ENCODE measurements at places on chromosomes 1 and 21. TPM values are rescaled to one million over a fixed set of nuclear protein-coding genes. Genes with fewer than 3 reads are reported as not detected.

DNA sequence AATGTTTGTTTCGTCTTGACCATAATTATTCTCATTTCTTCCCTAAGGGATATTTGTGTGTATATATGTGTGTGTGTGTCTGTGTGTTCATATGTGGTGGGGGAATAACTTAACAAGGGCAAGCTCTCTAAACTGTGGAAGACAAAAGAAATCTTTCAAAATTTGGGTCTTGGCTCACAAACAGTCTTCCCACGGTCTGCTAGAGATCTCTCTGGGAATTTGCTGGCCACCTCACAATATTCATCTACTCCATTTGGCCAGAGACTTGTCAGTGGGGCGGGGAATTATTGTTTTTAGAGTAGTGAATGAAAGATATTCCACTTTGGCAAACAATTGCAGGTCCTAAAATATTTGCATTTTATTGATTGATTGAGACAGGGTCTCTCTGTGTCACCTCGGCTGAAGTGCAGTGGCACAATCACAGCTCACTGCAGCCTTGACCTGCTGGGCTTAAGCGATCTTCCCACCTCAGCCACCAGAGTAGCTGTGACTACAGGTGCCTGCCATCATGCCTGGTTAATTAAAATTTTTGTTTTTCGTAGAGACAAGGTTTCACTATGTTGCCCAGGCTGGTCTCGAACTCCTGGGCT, 8.0 kb upstream of the EIF2B3 start:
- DNase-seq = no peak

- no peak for DNase-seq
Observed at GRCh38 chr1:176462674-176463378, at the start of gene PAPPA2. Gene PAPPA2, plus strand, starts transcription at chr1:176463175. Its CDS starts 93,148 bp downstream, at chr1:176556323.

GRCh38 chr1:54405898-54406293, 298 bp downstream of the SSBP3 start:
- DNase-seq = no peak

DNA sequence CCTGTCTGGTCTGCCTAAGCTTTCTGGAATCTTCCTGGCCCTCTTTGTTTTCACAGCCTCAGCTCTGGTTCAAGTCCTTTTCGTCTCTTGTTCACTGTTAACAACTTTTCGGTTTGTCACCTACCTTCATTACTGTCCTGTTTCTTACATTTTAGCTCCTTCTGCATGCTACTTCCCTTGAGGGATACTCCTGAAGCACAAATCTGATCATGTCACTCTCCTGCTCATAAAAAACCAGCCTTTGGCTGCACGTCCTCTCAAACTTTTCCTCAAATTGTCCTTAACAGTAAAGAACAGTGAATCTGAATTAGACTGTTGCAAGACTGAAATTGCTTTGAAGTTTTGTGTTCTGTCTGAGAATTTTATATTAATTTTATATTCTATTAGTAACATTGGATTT, 3.3 kb downstream of the RAVER2 start:
- no peak for DNase-seq

DNA sequence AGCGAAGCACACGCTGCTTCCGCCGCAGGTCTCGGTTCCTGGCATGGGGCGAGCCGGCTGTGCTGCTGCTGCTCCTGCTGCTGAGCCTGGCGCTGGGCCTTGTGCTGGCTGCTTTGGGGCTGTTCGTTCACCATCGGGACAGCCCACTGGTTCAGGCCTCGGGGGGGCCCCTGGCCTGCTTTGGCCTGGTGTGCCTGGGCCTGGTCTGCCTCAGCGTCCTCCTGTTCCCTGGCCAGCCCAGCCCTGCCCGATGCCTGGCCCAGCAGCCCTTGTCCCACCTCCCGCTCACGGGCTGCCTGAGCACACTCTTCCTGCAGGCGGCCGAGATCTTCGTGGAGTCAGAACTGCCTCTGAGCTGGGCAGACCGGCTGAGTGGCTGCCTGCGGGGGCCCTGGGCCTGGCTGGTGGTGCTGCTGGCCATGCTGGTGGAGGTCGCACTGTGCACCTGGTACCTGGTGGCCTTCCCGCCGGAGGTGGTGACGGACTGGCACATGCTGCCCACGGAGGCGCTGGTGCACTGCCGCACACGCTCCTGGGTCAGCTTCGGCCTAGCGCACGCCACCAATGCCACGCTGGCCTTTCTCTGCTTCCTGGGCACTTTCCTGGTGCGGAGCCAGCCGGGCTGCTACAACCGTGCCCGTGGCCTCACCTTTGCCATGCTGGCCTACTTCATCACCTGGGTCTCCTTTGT, 2.6 kb downstream of the TAS1R3 start:
- DNase-seq = no peak

The ROR1 gene
- total RNA-seq = 63.8 TPM

DNA sequence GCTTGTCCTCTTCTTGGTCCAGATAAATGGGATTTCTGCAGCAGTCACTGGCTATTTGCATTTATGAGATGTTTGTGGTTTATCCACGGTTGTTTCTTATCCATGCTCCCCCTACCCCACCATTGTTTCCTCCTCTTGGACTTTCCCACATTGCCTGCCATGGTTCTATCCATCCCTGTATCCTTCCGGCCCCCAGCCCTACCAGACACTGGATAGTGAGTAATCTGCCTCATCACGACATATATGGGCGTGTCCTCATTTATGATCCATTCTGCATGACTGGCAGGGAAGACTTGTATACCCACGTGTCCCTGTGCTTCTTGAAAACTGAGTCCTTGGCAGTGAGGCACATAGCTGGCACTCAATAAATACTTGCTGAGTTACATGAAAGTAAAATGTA, 40.1 kb downstream of the CACNA1S start:
- DNase-seq = no peak

DNA sequence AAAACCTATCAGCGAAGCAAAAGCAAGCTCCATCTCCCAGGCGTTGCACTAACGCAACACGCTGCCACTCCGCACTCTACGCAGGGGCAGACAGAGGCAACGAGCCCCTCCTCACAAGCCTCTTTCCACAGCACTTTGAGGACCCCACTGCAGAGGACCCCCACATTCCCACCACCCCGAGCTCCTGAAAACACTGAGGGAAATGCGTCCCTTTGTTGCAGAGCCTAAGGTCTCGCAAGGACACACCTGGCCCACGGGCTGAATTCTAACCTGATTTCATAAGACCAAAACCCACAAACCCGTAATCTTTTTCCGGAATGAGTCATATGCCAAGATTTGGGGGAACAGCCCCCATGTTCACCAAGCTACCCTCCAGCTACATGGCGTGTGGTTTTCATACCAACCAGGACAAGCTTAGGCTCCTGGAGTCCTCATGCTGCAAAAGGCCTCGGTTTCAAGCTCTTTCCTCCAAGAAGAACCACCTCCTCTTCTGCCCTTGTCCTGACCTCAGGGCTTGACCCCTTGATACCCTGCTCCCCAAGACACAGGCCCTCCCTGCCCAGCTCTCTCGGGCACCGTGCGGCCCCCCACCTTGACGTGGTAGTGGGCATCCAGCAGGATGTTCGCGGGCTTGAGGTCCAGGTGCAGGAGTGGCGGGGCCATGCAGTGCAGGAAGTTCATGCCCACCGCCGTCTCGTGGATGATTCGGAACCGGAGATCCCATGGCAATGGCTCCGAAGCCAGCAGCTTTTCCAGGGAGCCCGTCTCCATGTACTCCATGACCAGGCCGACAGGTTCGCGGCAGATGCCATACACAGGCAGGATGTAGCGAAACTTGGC, 10.7 kb downstream of the RIPK4 start:
- no peak for DNase-seq

DNA sequence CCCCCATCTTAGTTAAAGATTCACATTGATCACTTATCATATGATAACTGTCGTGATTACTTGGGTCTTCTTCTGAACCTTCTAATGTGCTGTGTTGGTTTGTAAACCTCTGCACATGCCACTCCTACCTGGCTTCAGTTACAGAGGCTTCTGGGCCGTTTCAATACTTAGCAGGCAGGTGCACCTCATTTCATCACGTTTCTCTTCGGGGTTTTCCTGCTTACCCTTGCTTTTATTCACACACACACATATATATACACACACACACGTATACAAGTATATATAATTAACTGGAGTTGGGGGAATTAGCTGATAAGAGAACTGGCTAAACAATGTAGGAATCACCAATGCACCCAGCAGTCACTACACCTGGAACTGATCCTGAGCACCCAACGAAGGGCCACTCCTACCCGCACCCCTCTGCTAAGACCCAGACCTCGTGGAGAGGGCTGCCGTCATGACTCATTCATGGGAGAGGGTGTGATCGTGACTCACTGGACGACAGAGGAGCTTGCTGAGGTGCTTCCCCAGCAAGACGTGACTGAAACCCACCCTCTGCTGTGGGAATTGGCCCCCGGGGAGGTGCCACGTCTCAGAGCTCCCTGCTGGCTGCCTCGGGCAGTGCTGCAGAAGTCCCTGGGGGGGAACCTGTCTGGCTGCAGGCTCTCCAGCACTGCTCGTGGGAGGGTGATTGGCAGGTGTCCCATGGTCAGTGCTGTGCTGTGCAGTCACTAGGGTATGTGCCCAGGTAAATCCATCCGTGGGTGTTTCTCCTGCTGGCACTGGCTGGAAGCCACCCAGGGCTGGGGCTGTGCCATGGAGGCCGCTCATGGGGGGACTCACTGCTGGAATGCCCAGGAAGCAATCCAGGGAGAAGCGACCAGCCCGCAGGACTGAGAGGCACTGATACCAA, 166.6 kb downstream of the DYRK1A start:
- no peak for DNase-seq

DNA sequence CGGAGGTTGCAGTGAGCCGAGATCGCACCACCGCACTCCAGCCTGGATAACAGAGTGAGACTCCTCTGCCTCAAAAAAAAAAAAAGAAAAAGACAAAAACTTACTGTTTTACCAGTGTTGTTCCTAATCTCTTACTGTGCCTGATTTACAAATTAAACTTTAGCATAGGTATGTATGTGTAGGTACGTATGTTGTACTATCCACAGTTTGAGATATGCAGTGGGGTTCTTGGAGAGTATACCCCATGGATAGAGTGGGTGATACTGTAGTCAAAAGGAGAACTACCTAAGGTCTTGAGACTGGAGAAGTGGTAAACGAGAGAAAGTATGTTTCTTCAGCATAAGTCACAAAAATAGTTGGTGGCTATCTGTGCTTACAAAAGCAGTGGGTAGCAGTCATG, 38.6 kb downstream of the RNF11 start:
- DNase-seq = no peak

GRCh38 chr1:35454616-35455015, 102.6 kb downstream of the KIAA0319L start:
- no peak for DNase-seq

The OR2T35 gene
- not detected for total RNA-seq

The SPATA45 gene
- total RNA-seq = not detected

The SYPL2 gene
- total RNA-seq = 0.95 TPM

GRCh38 chr1:157056269-157056668, 10.7 kb upstream of the ARHGEF11 start:
- DNase-seq = no peak

GRCh38 chr21:38577887-38578286, 79.6 kb upstream of the ERG start:
- DNase-seq = no peak

DNA sequence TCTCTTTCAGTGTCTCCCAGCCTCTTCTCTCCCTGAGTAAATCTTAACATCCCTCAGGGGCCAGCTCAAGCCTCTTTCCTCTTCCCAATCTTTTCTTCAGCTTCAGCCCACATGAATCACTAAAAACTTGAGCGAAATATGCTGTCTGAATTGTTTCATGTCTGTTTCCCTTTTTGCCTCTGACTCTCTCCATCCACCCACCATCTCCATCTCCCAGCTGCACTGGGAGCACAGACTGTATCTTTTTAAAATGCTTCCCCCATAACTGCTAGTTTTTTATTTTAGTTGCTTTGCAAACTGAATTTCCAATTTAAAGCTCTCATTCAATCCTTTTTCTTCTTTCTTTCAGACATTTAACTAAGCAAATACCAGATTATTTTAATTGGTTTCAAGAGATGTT, 3.0 kb upstream of the AHCTF1 start:
- no peak for DNase-seq

The TBX15 gene
- total RNA-seq = not detected

The KIF14 gene
- 7.8 TPM for total RNA-seq

The NR1I3 gene
- not detected for total RNA-seq

DNA sequence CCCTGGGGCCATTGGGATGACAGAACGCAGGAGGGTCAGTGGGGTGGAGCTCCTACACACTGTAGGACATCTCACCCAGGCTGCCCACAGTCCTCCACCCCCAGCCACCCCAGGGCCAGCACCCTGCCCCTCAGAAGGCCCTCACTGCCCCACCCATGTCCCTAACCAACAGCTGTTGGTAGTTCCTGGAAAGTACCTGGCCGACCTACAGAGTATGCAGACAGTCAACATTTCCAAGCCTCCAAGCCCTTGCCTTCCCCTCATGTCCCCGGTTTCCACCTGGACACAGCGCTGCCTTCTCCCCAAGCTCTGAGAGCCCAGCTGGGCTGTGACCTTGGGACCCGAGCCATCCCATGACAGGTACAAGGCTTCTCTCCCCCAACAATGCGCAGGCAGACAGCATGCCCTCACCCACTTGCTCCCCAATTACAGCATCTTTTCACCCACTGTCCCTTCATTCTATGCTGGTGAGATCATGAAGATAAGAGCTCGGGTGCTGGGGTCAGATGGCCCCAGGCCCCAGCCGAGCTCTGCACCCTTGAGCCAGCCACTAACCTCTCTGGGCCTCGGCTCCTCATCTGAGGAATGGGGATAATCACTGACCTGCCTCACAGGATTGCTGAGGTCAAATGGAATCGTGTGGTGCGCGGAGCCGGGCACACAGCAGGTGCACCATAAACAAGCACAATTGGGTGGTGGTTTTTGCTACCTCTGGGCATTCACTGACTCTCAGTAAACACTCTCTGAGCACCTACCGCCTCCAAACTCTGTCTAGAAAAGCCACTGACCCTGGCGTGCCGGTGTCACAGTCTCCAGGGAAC, 11.2 kb downstream of the LAPTM5 start:
- DNase-seq = no peak

DNA sequence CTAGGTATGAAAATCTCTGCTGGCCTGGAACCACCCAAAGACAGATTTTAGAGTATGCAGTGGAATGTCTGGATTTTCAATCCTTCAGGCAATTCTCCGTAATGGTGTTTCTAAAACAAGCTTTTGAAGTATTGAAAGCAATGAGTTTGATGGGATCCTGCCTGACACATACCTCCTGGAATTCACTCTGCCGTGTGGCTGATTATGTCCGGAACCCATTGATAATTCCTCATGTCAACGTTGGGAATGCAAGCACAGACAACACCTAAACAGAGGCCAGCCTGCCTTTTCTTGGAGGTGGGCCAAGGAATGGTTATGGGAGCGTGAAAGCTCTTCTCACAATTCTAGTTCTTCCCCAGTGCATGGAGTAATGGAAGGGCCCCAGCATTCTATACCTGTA, 168.9 kb upstream of the HMCN1 start:
- no peak for DNase-seq

DNA sequence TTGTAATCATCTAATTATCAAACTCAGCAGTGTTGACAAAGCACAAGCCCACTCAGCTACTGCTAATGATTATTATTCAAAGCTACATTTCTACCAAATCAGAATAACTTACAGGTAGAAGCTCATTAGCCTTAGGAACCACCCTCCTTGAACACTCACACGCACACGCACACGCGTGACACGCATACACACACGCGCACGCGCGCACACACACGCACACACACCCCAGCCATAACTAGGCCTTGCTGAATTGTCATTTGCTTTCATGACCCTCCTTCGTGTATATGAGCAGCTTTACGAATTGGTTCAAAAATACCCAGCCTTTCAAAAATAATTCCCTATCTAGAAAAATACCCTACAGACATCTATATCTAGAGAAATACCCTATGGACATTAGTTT, 195.6 kb downstream of the SMYD3 start:
- DNase-seq = no peak

GRCh38 chr21:31088474-31088751, 50.1 kb upstream of the KRTAP19-8 start:
- DNase-seq = no peak
